Stimulated activated naive CD8-positive, alpha-beta T cell treated with anti-CD3 and anti-CD28 coated beads, Interleukin-15, Interleukin-2, amounts not matched to agents 100 U/mL and 50 U/mL, for 24 hours (primary cell): ENCODE measurements at places on chromosomes 11 and 22.

- no peak for DNase-seq
These were observed 131.3 kb downstream of the AASDHPPT start for GRCh38 chr11:106208760-106209159.

- DNase-seq: no peak
These were observed 460.8 kb upstream of the CNTN5 start for GRCh38 chr11:98559961-98560360.

DNA sequence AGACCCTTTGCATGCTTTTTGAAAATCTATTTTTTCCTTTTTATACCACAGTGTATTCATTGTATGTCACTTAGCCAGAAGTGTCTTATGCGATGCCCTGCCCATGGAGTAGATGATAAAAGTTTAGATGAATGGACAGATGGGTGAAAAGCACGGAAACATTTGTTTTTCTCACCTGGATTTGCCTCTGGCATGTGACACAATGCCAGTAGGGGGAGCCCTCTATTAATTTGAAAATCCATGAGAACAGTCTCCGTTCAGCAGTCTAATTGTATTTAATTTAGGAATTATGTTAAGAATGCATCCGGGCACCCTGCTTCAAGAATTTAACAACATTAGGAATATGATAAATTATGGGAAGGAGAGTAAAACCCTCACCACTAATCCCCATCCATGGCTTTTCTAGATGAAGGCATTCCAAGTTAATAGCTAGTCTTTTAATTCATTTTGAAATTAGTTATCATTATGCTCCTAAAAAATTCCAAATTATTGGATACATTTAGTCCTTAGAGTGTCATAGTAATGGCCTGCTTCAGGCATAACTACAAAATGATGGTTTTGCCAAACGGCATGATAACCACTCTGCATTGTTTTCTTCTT, 55.3 kb upstream of the ALKBH3 start:
- peak; percentile 15 for DNase-seq

GRCh38 chr11:67367761-67368227, 5.6 kb downstream of the CLCF1 start:
- no peak for DNase-seq

DNA sequence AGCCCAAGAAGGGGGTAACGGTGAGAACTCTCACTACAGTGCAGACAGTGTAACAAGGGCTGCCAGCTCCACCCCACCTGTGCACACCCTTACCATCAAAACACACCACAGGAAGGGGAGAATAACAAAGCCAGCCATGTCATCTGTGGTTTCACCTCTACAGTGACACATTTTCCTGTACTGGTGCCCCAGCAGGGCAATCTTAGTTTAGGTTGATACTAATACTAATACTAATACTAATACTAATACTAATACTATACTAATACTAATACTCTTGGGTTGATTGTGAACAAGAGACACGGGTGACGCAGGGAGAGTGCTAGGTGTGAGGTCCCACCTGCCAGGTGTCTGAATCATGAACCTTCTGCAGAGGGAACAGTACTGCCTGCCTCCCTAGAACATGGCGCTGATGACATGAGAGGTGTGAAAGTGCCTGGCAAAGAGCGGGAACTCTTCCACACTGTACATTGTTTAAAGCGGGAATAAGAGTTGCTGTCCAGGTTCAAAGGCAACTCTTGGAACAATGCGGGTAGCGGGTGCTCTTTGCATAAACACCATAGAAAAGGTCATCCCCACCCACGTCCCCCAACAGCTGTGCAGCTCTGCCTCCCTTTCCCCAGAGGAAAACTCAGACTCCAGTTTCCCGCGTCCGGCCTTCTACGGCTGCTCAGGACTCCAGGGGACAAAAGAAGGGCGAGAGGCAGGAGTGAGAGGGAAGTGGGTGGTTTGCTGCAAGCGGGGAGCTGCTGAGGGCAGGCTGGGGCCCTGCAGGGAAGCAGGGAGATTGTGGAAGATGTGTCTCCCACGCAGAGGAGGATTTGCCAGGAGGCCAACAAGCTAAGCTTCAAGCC, 25.0 kb upstream of the TMPRSS4 start:
- DNase-seq: peak; percentile 55

DNA sequence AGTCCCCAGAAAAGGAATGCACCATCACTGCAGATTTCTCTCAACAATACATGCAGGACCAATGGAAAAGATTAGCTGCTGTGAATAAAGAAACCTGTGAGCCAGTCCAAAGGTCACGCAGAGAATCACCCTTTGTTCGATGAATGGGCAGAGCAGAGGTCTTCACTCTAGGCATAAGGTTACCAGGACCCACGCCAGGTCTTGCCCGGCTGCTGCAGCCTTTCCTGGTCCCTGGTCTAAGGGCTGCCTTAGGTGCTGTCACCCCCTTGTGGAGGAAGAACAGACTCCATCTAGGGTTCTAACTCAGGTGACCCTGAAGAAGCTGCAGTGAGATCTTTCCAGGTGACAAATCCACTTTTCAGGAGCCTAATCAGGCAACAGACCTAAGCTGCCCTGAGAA, 29.0 kb upstream of the NAP1L4 start:
- DNase-seq: no peak

GRCh38 chr22:25883482-25884033, 141.6 kb downstream of the MYO18B start:
- DNase-seq: no peak

DNA sequence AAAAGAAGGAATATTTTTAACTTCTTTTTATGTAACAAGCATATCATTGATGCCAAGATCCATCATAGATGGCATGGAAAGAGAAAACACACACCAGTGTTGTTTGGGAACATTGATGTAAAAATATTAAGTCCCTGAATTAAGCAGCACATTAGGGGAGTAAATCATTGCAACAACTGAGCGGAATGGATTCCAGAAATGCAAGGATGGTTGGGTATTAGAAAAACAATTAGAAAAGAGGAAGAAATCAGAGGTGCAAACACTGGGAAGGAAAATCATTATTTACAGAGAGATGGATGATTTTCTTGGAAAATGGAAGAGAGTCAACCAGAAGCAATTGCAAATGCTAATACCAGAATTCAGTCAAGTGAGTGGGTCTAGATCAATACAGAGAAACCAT, 8.1 kb downstream of the SMIM38 start:
- DNase-seq: no peak

GRCh38 chr22:31334329-31334728, 11.8 kb downstream of the PATZ1 start:
- DNase-seq: no peak

GRCh38 chr11:113113801-113114704, 152.8 kb downstream of the NCAM1 start:
- DNase-seq: no peak

DNA sequence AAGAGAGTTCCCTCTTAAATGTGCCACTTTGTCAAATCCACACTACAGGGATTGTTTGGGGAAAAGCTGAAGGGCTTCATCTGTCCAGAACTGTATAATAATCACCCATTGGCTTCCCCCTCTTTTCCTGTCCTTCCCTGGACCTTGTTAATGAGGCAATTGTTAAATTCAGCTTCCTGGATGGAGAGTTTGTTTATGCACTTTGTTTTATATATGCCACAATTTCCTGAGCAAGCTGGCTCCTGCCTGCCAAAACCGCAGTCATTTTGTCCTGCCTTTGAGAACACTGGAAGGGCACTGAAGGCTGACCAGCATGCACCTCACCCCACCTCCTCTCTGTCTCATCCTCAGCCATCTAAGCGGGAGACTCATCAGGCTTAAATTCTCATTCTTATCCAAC, 86.2 kb downstream of the MSANTD4 start:
- no peak for DNase-seq

DNA sequence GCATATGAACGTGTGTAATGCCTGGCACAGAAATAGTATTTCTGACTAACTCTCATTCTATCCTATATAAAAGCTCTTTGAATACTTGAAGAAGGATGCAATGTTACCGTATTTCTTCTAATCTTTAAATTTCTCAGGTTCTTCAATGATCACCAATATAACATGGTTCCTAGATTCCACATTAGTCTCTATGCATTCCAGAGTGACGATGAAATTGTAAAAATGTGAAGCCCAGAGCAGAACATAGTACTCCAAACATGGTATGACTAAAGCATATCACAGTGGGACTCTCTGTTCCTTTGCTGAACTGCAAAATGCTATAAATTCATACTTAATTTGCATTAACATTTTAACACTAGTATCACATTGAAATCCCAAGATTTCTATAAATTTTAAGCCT, 877.6 kb upstream of the CHORDC1 start:
- no peak for DNase-seq

DNA sequence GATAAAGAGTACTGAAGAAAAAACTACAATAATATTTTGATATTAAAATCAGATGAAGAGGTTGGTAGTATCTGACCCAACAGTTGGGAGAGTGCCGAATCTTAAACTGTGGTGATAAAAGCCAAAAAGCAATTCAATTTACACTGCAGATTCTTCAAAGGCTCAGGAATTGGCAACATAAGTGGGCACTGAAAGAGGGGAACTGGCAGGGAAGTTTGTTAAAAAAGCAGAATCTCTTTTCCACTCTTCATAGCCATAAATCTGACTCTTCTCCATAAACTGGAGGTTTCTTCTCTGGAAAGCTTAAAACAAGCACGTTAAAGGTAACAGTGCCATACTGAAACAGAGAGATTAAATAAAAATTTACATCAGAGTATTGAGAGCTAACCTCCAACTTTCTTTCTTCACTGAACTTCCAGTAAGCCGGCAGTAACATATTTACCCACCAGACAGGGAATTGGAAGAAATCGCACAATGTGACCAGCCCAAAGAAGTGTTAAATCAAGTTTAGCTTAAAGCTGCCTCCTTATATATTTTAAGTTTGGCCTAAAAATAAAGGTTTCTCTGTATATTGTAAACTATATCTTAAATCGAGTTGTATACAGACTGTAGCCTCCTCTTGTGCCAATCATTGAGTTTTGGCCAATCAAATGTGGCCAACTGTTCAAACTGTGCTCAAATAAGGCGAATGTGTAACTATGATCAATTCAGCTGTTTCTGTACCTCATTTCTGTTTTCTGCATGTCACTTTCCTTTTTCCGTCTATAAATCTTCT, 358.3 kb downstream of the NXPE2 start:
- DNase-seq: no peak

DNA sequence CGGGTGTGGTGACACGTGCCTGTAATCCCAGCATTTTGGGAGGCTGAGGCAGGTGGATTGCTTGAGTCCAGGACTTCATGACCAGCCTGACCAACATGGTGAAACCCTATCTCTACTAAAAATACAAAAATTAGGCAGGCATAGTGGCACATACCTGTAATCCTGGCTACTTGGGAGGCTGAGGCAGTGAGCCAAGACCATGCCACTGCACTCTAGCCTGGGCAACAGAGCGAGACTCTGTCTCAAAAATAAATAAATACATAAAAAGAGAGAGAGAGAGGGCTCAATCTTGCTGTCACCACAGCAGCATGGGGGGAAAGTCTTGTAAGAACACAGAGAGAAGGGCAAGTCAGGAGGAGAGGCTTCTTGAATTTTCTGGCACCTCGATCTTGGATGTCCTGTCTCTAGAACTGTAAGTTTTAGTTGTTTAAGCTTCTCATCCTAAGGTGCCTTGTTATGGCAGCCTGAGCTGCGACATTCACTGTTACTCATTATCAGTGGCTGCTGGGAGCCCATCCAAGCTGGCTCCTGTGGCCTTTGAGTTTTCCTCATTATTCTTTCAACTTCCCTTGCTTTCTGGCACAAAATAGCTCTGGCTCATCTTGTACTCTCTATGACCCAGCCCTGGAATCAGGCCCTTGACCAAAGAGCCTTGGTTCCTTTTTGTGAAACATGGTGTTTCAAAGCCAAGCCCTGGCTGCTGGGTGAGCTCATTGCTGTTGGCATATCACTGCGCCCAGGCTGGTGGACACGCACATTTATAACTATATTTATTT, 8.0 kb upstream of the PSMC3 start:
- no peak for DNase-seq

GRCh38 chr11:58006940-58007339, 16.7 kb upstream of the OR9Q1 start:
- DNase-seq: no peak

DNA sequence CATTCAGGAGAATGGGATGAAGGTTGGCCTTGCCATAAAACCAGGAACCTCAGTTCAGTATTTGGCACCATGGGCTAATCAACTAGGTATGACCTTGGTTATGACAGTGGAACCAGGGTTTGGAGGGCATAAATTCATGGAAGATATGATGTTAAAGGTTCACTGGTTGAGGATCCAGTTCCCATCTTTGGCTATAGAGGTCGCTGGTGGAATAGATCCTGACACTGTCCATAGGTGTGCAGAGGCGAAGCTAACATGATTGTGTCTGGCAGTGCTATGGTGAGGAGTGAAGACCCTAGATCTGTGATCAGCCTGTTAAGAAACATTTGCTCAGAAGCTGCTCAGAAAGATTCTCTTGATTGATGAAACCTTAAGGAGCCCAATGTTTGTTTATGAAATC, 5.7 kb downstream of the NF2 start:
- no peak for DNase-seq

DNA sequence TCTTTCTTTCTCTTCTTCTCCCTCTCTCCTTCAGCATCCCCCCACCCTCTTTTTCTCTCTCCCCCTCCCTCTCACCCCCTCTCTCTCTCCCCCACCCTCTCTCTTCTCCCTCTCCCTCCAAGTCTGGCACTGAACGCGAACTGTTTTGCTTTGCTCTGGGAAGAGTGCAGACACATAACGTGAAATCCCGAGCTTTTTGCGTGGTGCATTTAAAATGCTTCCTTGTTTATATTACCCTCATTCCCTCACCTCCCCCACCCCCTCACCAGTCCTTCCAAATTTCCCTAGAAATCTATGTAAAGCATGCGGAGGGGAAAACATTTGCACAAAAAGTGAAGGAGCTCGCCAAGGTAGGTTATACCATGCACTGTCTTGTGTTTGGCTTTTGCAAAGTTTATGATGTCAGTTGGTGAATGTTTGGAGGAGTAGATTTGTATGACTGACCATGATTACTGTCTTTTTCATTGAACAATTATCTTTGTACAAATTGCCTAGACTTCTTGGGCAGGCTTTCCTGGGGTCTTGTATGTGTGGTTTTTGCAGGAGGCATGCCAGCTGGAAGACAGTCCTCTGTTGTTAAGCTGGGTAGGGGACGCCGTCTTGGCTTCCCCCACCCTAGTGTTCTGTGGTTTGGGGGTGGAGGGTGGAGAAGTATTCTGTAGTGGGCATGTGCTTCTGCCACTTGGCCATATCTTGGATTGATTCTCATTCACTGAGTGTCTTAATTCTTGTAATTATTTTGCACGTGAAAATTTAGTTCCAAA, 123.7 kb upstream of the HSD17B12 start:
- no peak for DNase-seq

DNA sequence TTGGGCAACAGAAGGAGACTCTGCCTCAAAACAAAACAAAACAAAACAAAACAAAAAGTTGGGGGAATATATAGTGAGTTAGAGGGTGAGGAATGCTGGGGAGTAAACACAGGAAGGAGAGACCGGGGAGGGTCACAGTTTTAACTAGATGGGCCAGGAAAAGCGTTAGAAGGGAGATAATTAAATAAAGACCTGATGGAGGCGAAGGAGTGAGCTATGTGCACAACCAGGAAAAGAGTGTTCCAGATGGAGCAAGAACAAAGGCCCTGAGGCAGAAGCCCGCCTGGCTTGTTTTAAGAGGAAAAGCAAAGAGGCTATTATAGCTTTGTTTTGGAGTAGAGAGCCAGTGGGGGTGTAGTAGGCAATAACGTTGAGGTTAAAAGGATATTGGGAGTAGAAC, 4.8 kb upstream of the PLA2G6 start:
- DNase-seq: no peak

- DNase-seq: no peak
These were observed 12.8 kb downstream of the PRR5 start for GRCh38 chr22:44714703-44715350.
